ENCODE measurements at places on chromosomes 5 and 9. TPM values are rescaled to one million over a fixed set of nuclear protein-coding genes. Genes with fewer than 3 reads are reported as not detected.

The COL27A1 gene
- total RNA-seq = 10.6 TPM

The SPATA31A6 gene
- total RNA-seq = not detected

The CTSV gene
- 0.95 TPM for total RNA-seq

The DDX4 gene
- total RNA-seq = not detected

The CCL27 gene
- 0.69 TPM for total RNA-seq

The GABRA6 gene
- total RNA-seq = not detected

The FABP6 gene
- total RNA-seq = not detected

The ELL2 gene
- total RNA-seq = 78.6 TPM

The RRAGA gene
- total RNA-seq = 22.3 TPM

The IL9 gene
- total RNA-seq = not detected

The DMRT2 gene
- total RNA-seq = not detected

The RC3H2 gene
- total RNA-seq = 20.2 TPM

The GABBR2 gene
- total RNA-seq = not detected

The CCNJL gene
- not detected for total RNA-seq

The MARCHF11 gene
- total RNA-seq = not detected

Data from activated naive CD4-positive, alpha-beta T cell treated with anti-CD3 and anti-CD28 coated beads for 36 hours (primary cell).